ENCODE measurements at places on chromosomes 11 and 22.
A peak's percentile ranks its signal among the peaks of the same experiment; 100 is the strongest.

GRCh38 chr11:15783619-15784018 is 572.7 kb downstream of the SOX6 start:
- DNase-seq: no peak

GRCh38 chr22:27880778-27881394 is 38.2 kb downstream of the PITPNB start:
- peak; percentile 13 for DNase-seq

DNA sequence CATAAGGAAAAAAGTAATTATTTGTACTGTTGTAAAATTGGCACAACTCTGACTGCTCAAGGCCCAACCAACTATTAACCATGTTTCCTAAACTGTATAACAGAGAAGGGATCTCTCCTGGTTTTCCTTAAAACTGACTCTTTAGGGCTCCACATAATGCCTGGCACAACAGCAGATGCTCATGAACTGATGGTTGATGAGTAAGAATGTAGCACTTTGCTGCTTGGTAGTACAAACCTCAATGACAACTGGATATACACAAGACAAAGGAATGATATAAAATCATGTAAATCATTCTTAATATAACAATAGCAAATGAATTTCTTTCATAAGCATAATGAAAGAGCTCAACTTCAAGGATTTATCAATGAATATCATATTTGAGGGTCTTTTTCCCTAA is 11.7 kb downstream of the MSANTD2 start:
- no peak for DNase-seq

DNA sequence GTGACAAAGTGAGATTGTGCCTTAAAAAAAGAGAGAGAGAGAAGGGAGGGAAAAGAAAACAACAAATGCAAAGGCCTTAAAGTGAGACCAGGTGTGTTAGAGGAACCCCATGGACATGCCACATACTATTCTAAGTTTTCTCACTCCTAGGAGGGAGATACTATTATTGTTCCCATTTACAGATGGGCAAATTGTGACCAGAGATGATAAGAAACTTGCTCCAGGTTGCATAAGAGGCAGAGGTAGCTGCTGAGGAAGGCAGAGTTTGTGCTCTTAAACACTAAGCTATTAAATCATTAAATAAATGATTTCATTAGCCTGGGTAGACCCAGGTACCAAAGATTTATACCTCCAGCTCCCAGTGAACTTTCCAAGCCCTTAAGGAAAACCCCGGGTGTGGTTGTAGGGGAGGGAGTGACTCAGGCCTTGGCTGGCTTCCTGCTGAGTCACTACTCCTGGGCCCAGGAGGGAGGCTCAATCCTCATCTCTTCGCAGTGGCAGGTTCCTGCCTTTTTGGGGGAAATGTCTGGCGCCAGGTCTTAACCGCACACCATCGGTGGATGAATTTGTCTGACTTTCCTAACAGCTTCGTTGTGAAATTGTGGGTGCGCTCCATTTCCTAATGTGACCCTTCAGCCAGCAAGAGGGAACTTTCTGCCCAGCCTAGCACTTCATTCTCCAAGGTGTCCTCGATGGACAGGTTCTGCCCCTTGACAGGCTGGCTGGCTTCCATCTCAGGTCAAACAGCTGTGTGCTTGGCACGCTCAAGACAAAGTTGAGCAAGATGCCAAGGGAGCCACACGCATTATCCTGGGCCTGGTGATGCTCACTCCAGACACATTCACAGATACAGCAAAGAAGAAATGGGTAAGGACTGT is 33.4 kb upstream of the PTPRJ start:
- DNase-seq: peak; percentile 46

GRCh38 chr22:36360871-36361383 is 26.8 kb downstream of the MYH9 start:
- no peak for DNase-seq

DNA sequence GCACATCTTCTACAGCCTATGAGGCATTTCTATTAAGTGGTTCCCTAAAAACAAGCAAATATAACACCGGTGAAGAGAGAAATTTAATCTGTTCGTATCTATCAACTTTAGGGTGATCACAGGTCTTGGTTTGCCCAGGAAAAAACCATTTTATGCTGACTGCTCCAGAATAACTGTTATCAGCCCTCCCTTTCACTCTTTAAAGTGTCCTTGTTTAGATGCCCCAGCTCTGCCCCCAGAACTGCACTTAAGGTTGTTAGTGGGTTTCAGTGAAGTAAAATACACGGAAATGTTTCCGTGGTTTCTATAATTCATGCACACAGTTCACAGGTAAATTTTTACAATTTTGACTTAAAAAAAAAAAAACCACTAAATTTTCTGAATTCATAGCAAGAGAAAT is 70.0 kb downstream of the NARS2 start:
- DNase-seq: no peak

GRCh38 chr22:24550028-24550901 is 4.7 kb downstream of the GUCD1 start:
- DNase-seq: no peak

- no peak for DNase-seq
Observed at GRCh38 chr11:28636566-28636965, 528.4 kb downstream of the METTL15 start.

GRCh38 chr22:46442217-46442853 is 95.1 kb downstream of the CELSR1 start:
- DNase-seq: no peak

DNA sequence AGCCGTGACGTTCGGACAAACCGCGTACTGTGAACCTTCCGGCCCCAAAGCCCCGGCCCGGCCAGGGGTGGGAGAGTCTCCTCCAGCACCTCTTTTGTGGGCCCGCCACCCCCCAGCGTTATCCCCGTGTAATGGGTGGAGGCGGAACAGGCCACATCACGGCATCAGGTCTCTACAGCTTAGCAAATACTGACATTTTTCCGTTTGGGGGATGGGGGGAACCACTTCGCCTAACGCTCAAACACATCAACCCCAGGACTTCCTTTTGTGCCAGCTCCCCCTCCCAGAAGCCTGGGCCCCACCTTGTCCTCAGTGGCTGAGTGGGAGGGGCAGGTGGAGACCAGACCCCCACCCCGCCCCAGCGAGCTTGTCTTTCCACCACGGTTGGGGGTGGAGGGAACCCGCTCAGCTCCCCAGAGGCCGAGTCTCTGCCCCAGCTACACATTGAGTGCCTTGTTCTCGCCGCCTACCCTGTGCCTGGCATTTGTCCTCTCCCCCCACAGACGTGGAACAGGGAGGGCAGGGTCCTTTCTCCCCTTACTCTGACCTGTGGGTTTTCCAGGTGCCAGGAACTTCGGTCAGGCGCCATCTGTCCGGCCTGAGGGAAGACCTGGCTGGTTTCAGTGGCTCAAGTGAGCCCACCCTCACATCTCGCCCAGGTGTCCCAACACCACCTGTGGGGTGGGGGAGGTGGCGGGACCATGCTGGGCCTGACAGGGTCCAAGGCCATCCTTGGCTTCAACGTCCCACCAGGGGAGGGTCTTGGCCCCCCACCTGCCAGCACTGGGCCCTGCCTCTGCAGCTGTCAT is 29.6 kb downstream of the SBF1 start:
- DNase-seq: no peak

DNA sequence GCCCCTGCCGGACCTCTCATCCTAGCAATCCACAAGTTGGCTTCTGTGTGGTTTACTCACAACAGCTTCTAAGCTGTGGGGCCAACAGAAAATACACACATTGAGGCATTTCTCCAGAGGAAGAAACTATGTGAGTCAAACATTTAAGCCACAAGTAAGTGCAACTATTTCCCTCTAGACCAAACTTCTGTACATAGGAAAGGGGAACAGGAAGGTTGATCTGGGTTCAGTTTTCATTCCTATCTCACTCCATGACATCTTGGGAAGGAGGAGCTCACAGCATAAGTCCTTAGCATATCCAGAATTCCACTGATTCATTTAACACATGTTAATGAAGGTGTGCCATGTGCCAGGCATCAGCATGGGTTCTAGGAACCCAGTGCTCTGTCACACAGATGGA is 72.8 kb upstream of the PICALM start:
- DNase-seq: no peak

DNA sequence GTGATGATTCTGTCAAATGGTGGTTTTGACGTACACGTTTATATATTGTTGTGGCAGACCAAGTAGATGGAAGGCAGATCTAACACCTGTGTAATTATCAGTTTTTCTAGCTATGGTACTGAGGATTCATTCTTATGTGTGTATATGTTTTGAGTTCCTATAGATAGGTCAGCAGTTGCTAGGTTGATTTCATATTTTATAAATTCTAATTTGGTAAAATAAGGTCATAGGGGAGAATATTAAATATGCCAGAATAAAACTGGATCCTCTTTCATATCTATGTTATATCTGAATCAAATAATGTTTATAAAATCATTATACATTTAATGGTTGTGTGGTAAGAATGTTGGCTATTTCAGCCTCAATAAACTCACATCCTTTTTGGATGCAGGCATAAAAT is 27.6 kb downstream of the HIPK3 start:
- DNase-seq: no peak

DNA sequence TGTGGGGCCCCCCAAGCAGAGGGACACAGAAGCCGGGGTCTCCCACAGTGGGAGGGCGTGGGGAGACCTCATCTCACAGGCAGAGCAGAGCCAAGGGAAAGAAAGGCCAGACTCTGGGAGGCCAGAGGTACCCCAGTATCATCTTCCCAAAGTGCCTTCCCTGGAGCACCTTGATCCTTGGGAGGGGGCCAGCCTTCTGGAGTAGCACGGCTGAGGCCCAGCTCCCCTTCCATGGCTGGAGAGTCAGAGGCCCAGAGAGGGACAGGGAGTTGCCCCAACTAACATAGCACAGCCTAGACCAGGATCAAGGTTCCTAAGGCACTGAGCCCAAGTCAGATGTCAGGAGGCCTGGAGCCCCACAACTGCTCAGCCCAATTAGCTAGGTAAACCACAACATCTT is 50.6 kb downstream of the ELFN2 start:
- DNase-seq: no peak

DNA sequence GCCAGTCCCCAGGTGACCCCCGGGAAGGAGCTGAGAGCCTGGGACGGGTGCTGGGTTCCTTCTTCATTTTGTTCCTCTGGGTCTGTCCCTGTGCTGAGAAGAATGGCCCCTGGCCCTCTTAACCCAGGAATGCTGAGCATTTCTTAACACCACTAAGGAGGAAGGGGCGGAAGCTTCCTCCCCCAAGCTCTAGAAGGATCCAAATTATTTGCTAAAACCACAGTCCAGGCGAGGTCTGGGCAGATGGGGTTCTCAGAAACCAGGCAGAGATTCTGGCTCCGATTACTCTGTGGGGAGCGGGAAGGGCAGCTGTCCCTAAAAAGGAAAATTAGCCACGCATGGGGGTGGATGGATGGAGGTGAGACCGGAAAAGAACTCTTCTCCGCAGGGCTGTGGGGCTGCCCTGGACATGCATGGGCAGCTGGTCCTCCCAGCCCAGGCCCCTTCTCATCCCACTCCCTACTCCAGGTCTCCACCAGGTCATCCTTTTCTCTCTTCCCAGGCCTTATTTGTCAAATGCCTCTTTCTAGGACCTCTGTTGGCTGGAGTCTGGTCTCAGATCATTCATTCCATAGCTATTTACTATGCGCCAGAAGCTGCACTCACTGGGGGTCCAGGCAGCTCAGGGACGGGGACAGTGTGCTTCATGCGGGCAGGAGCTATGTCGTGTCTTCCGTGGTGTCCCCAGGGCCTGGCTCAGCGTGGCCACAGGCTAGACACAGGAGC is 45.0 kb upstream of the MYH9 start:
- DNase-seq: no peak

DNA sequence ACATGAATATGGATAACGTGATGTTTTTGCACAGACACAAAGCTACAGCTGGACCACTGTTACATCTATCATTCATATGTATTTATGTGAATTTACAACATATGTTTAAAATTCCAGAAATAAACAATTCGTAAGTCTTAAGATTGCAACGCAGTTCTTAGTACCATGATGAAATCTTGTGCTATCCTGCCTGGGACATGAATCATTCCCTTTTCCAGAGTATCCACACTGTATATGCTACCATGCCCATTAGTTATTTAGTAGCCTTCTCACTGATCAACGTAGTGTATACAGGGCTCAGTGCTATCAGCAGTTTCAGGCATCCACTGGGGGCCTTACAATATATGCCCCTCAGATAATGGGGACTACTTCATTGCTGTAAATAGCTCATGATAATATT is 4.3 kb downstream of the ATL3 start:
- DNase-seq: no peak

DNA sequence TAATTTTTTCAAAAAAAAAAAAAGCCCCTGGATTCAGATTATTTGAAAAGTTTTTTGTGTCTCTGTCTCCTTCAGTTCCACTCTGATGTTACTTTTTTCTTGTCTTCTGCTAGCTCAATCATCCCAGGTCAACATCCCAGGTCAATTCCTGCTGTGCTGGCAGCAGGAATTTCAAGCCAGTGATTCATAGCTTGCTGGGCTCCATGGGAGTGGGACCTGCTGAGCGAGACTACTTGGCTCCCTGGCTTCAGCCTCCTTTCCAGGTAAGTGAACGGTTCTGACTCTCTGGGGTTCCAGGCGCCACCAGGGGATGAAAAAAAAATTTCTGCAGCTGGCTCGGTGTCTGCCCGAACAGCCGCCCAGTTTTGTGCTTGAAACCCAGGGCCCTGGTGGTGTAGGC is 31.4 kb downstream of the PLAAT5 start:
- DNase-seq: no peak

Measured in frontal cortex (tissue), 4 donors.